AG09309 (cell line): ENCODE measurements at places on chromosomes 12 and 14.

DNA sequence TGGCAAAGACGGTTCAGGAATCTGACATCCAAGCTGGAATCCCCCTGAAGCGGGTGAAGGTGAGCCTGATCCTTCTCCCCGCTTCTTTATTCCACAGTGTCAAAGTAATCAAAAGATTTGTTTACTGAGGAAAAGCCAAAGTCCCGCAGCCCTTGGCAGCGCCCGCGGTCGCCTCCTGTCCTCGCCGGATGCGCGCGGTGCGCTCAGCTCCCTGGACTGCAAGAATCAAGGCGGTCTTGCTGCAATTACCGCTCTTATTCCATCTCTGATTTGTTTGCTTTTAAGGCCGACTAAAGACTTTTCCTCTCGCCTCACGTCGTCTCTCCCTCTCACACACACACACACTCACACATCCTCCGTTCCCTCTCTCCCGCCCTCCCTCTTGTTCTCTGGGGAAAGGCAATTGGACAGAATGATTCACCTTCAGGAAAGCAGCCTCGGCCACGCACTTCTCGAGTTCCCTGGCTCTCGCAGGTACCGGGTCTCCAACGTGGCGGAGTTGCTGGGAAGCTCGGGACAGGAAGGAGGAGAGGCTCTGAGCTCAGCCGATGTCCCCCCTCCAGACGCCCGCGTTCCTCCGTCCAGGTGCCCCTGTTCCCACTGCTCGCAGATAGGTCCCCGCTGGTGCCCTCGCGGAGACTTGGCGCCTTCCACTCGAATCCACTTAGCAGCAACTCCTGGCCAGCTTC is 68.6 kb upstream of the USP15 start:
- no peak for DNase-seq

DNA sequence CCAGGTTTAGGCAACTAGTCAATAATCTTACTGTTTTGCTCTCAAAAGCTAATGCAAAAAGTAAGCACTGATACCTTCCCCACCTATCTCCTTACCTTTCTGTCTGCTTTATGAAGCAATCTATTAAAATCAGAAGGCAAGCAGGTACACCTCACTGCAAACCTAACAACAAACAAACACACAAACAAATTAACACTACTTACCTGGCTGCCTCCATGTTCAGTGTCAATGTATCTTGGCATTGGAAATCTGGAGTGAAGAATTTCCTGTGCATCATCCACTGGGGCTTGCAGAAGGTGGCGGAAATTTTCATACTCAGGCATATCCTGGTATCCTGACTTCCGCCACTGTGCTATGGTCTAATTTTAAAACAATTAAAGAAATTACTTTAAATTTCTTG is 62.5 kb downstream of the SEC23A start:
- no peak for DNase-seq

DNA sequence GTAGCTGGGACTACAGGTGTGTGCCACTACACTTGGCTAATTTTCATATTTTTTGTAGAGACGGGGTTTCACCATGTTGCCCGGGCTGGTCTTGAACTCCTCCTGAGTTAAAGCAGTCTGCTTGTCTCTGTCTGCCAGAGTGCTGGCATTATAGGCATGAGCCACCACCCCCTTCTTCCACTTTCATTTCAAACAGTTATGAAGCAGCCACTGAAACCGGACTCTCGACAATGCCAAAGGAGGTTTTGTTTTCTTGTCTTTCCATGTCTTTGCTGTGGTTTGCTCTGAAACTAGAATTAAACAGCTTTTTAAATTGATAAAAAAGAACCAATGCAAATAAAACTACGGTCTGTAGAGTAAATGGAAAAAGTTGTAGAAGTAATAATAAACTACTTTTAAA is 30.4 kb downstream of the RAP1B start:
- no peak for DNase-seq

DNA sequence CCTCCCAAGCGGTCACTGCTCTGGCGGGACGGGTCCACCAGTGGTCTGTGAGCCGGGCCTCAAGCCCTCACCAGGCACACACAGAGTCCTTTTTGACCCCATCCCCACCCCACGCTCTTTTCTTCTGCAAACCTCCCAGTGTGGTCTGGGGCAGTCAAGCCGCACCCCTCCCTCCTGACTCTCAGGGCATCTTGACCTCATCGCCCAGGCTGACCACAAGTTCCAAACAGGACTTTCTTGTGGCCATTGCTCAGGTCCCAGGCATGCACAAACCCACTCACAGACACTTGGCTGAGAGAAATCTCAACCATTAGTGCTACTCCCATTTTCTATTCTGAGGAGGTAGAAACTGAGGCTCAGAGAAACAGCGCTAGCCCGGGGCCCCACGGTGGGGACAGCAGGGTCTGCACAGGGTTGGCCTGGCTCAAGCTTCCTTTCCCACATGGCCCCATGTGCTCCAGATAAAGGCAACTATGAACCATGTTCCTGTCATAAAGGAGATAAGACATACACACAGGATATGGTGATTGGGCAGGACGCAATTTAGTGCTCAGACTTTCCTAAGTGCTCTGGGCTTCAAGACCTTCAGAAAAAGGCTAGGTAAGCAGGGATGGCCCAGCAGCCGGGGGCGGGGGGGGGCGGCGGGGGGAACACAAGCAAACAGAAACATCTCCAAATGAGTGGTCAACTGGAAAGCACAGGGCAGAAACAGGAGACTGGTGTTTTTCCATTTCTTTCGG is 69.6 kb downstream of the ITPK1 start:
- DNase-seq: peak; percentile 55

- DNase-seq: no peak
These were observed 116.8 kb upstream of the PRICKLE1 start for GRCh38 chr12:42706321-42706720.

- no peak for DNase-seq
These were observed 1149.5 kb downstream of the BCL11B start for GRCh38 chr14:98122527-98122926.

DNA sequence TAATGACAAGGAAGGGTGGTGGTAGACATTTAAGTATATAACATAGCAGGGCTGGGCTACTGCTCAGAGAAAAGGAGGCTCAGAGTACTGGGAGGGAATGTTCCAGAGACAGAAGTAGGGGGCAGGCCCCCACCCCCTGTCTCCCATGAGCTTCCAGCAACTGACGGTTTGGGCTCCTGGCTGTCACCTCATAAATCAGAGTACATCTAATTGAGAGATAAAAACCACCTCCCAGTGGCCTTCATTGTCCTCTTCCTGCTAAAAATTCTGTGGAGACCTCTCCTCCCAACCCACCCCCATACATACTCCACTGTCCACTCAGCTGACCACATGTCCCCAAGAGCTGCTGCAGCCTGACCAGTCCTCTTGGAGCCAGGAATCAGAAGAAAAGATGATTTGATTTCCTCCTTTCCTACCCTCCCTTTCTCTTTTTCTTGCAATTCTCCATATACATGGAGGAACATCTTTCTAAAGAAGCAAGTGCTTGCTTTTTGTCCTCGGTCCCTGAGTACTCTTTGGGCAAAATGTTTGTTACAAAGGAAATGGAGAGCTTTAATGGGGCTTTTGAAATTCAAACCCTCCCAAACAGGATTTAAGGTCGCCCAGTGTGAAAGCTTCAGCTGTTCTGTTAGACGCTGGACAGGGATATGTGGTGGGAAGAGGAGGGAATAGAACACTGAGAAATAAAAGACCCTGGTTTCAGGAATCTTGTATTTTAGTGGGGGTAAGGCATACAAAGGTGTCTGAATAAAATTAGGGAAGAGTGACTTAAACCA is 16.4 kb upstream of the KCNA5 start:
- DNase-seq: no peak
